Renal cortex interstitium (tissue), 15 donors: ENCODE measurements at places on chromosomes 7 and 10. TPM values are rescaled to one million over a fixed set of nuclear protein-coding genes. Genes with fewer than 3 reads are reported as not detected.

DNA sequence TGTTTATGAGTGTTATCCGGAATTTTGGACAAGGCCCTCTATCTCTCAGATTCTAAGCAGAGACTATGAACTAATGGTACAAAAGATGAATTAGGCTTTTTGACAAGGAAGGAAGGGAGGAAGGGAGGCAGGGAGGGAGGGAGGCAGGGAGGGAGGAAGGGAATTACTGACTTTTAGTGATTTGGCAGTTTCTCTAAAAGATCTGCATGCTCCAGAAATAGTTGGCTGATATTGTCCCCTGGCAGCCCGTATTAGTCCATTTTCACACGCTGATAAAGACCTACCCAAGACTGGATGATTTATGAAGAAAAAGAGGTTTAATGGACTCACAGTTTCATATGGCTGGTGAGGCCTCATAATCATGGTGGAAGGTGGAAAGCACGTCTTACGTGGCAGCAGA lies 1093.5 kb downstream of the NRG3 start:
- DNase-seq, result no peak

GRCh38 chr7:85090143-85090542 lies 96.7 kb downstream of the SEMA3D start:
- DNase-seq, result no peak

Gene SKIDA1
- 11.9 TPM for polyA plus RNA-seq

Gene LIPK
- polyA plus RNA-seq, result not detected
